HFF-Myc (cell line): ENCODE measurements at places on chromosomes 1 and 21.

DNA sequence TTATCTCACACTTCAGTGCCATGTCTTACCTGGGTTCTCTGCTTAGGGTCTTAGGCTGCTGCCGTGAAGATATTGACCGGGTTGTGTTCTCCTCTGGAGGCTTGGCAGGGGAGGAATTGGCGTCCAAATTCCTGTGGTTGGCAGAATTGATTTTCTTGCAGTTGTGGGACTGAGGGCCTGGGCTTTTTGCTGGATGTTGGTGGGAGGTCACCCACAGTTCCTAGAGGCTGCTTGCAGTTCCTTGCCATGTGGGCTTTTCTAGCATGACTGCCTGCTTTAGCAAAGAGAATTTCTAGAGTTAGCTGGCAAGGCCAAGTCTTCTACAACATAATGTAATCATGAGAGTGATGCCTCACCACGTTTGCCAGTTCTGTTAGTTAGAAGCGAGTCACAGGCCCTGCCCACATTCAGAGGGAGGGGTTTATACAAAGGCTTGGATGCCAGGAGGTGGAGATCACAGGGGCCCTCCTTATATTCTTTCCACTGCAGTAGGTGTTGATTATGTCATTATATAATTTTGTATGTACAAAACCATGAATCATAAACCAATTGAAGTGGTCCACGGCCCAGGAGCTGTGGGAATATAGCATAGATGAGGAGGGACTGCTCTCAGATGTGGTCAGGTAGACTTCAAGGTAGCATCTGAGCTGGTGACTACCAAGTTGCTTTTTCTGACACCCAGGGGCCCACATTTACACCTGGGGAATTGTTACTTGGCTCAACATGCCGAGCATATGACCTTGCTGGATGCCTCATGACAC, 6.6 kb downstream of the UBL4B start:
- DNase-seq, result no peak

DNA sequence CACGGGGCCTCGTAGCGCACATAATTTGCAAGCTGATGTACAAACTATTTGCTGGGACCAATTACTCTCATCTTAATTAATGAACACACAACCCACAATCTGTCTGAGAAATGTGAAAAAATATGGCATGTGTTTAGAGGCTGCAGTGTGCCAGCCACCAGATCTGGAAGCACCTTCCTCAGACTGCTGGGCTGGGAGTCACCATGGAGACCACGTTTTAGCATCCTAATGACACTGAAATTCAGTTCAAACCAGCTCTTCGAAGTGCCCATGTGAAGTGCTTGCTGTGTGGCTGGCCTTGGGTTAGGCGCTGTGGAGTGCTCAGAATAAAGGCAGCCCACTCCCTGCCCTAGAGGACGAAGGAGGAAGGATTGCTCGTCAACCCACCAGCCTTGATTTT, 482.4 kb downstream of the OMA1 start:
- no peak for DNase-seq

DNA sequence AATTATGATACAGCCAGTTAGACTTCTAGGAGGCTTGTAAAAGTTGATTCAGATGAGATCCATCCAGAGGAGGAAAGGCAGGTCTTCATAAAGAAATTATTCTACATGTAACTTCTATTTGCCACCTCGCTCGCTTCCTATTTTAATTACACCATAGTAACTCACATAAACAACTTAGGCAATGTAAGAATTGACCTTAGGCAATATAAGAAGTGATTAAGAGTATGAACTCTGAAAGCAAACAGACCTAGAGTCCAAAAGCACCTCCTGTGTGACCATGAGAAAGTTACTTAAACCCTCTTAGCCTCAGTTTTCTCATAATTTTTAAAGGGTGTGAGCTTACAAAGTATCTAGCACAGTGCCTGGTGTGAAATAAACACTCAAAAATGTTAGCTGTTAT, 192.7 kb upstream of the NFIA start:
- DNase-seq, result no peak

- no peak for DNase-seq
These were observed 5.1 kb upstream of the TIAM1 start for GRCh38 chr21:31349208-31349607.

GRCh38 chr1:18302788-18303413, 177.8 kb upstream of the KLHDC7A start:
- no peak for DNase-seq
